Diencephalon (tissue), 1 donor: ENCODE measurements at places on chromosomes 16 and 17. TPM values are rescaled to one million over a fixed set of nuclear protein-coding genes. Genes with fewer than 3 reads are reported as not detected.

Gene TOM1L1
- total RNA-seq: 30.9 TPM

Gene NTN1
- total RNA-seq: 24.2 TPM

Gene MYH11
- 0.23 TPM for total RNA-seq

Gene ZNF597
- 4.6 TPM for total RNA-seq

Gene ARHGAP27
- total RNA-seq: 4.2 TPM

Gene KCNH4
- 1.8 TPM for total RNA-seq

Gene XYLT1
- 32.5 TPM for total RNA-seq
